C1 segment of cervical spinal cord (tissue), 14 donors: ENCODE measurements at places on chromosomes 6 and 20.

- no peak for DNase-seq
Observed at GRCh38 chr6:132418235-132418965, 17.1 kb upstream of the MOXD1 start.

GRCh38 chr6:31489086-31489485, 8.9 kb upstream of the MICB start:
- no peak for DNase-seq

DNA sequence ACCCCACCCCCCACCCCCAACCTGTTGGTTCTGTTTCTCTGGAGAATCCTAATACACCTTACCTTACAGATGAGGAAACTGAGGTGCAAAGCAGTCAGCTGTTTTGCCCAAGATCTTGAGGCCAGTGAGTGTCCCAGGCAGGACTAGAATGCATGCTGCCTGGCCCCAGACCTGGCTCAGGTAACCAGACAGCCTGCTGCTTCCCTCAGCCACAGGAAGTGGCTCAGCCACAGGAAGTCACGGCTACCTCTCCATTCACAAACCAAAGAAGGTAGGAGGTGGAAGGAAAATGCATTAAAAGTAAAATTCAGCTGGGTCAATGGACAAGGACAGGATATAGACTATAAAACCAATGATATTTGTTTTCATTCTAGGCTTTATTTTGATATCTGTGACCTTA, 517.6 kb downstream of the CD83 start:
- DNase-seq, result no peak

GRCh38 chr6:79544299-79544927, 7.2 kb upstream of the LCA5 start:
- peak; percentile 29 for DNase-seq

- DNase-seq, result no peak
Observed at GRCh38 chr6:146429831-146430230, 113.8 kb upstream of the RAB32 start.

- no peak for DNase-seq
Observed at GRCh38 chr6:29982097-29982496, 39.8 kb downstream of the HLA-A start.

- DNase-seq, result no peak
Observed at GRCh38 chr6:142155895-142156757, 9.1 kb downstream of the VTA1 start.

DNA sequence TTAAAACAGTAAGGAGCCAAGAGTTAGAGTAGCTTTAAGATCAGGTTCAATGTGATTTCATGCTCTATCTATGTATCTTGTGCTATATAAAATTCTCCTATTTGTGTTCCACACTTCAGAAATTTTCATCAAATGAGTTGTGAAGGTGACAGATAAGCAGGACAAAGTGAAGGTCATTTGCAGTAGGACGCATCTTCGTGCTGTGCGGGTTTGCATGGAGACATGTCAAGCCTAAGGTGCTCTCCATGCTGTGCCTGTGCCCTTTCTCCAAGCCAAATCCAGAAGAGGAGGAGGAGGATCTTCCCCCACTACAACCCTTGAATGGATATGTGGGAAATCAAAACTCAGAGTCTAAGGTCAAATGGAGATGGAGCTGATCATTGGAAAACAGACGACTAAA, 147.3 kb upstream of the NEDD9 start:
- DNase-seq, result no peak

- no peak for DNase-seq
Observed at GRCh38 chr20:8545212-8545611, 413.1 kb downstream of the PLCB1 start.

DNA sequence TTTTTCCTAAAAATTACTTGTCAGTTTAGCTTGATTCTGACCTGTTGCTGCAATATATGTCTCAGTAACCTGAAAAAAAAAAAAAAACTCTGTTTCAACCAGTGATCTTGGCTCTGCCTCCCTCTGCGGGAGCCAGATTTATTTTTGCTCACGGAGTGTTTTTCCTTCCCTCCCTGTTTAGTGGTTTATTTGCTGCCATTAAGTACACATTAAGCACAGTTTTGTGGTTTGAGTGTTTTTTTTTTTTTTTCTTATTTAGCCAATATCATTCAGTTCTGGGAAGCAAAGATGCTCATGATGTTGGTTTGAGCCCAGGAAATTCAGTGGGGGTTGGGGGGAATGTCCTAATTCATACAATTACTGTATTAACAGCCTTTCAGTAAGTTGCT, 110.1 kb upstream of the GPR6 start:
- no peak for DNase-seq

DNA sequence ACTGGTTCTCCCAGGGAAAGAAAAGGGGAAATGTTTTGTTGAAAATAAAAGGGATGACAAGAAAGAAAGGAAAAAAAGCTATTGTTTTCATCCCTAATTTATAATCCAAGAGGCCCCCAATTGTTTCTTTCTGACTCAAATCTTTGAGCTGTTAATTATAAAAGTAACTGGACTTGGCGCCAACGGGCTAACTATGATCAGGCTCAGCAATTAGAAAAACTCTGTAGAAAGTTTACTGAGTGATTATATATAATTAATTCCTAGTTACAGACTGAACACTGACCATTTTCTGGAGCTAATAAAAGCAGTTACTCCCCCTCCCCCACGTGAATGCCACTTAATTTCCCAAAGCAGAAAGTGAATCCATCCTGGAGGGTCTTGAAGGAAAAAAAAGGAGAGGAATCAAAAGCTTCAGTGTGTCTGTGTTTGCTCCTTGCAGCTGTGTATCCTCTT, 3.2 kb downstream of the ZMYND8 start:
- DNase-seq, result no peak

DNA sequence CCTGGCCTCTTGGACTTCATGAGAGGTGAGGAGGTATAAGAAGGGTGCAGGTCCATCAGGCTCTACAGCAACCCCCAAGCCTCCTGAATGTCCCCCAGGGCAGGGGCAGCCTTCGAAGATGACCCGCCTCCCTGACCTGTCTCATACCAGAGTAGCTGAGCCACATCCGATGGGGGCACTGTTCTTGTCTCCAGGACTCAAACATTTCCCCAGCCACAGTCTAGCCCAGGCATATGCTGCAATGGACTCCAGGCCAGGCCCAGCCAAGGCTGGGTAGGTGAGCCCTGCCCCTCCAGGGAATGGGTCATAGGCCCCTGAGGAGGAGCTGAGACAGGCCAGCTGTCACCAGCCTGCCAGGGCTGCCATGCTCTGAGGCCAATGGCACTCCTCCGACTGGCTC, 65.3 kb downstream of the BANF2 start:
- no peak for DNase-seq

- no peak for DNase-seq
Observed at GRCh38 chr6:16045238-16045637, 83.6 kb upstream of the MYLIP start.

DNA sequence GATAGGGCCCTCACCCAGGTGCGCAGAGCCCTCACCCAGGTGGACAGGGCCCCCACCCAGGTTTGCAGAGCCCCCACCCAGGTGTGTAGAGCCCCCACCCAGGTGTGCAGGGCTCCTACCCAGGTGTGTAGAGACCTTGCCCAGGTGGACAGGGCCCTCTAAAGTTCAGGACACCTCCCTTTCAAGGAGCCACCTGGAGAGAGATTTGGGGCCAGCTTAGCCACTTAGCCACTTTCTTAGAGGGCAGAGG, 280.2 kb downstream of the TAF4 start:
- no peak for DNase-seq
